ENCODE measurements at places on chromosomes 13 and 19.
A peak's percentile ranks its signal among the peaks of the same experiment; 100 is the strongest.

- no peak for DNase-seq
These were observed 776 bp upstream of the NCLN start for GRCh38 chr19:3184847-3185460.

GRCh38 chr13:55617241-55617640 is 1523.5 kb upstream of the PRR20A start:
- no peak for DNase-seq

GRCh38 chr19:55368701-55369563 is 1.3 kb downstream of the IL11 start:
- peak; percentile 33 for DNase-seq

DNA sequence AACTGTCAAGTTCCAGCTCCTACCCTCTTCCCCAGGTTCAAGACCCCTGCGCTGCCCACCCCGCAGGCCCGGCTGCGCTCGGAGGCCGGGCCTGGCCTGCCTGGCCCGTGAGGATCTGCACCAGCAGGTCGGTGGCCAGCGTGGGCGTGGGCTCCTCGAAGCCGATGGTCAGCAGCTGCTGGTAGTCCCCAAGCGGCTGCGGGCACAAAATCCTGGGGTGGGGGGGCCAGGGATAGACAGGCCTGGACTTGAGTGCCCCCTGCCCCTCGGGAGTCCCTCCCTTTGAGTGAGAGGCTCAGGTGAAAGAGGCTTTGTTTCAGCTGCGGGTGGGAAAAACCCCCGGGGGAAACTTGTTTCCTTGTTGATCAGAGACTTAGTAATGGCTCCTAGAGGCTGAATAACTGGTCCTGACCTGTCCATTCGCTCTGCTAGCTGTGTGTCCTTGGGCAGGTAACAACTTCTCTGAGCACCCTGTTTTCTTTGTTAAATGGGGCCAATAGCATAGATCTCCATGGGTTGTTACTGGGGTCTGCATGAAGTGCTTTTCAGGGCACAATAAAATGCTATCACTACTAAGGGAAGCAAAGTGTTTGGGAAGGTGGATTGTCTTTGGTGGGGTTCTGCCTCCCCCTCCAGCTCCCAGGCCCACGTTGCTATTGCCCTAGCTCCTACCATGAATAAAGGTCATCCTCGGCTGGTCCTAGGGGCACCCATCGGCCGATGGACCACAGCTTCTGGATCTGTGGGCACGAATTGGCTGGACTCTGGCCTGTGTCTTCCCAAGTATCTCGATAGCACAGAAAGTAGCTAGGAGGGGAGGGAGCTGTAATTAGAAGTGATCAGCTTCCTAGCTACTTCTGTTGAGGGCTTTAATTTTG is 3.5 kb downstream of the C19orf67 start:
- peak; percentile 30 for DNase-seq

GRCh38 chr19:28956961-28957360 is 256.0 kb downstream of the UQCRFS1 start:
- DNase-seq = no peak

- no peak for DNase-seq
These were observed 11.9 kb downstream of the CILP2 start for GRCh38 chr19:19549804-19550464.

DNA sequence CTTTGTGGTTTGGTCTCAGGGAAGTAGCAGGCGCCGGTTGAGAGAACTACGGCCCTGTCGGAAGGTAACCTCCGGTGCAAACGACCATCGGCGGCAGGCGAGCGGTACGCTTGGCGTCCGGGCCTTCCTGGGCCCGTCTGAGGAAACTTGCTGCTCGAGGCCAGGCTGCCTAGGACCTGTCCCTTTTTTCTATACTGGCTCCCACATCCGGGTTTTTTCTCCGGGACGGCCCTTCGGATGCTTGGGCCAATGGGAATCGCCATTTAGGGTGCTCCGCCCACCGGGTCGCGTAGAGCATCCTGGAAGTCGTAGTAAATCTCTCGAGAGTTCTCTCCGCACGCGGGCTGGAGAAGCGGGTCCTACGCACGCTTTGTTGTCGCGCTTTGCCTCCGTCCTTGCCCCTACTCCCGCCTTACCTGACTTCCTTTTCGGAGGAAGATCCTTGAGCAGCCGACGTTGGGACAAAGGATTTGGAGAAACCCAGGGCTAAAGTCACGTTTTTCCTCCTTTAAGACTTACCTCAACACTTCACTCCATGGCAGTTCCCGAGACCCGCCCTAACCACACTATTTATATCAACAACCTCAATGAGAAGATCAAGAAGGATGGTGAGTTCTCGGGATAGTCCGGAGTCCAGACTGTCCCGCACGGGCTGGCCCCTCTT is at the start of gene SNRPA:
SNRPA (plus strand) TSS at position 330 of the 664 bp plus-strand sequence; CDS start at position 536, 206 bp downstream.
- peak; percentile 97 for DNase-seq

- peak; percentile 90 for DNase-seq
These were observed at the start of gene RB1 for GRCh38 chr13:48303359-48304142. TSS of gene RB1 (plus strand) at chr13:48303751. CDS start at chr13:48303913, 162 bp downstream.

DNA sequence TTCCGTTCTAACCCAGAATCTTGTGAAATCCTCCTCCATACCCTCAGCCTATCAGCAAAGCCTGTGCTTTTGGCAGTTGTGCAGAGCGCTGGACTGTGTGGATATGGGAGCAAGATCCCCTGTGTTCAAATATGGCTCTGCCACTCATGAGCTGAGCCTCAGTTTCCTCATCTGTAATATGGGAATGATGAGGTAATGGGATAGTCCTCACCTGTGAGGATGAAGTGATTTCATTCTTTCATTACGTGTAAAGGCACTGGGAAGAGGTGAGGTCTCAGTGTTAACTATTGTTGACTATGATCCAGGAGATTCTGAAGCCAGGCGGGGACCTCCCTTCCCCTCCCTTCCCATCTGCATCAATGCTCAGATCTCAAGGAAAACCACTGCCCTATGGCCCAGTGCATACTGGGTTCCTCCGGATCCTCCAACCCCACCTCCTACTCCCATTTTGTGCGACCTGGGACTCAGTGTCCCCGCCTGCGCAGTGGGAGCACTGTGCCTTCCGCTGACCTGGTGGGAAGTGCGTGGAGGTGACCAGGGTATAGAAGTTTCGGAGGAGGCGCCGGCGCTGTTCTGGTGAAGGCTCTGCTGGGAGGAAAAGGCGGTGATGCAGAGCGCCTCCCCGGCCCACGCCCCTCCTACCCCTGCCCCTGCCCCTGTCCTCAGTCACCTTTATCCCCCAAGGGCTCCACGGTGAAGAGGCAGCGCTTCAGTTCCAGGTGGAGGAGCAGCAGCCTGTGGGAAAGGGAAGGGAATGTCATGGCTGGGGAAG is 5.0 kb downstream of the FUZ start:
- no peak for DNase-seq

DNA sequence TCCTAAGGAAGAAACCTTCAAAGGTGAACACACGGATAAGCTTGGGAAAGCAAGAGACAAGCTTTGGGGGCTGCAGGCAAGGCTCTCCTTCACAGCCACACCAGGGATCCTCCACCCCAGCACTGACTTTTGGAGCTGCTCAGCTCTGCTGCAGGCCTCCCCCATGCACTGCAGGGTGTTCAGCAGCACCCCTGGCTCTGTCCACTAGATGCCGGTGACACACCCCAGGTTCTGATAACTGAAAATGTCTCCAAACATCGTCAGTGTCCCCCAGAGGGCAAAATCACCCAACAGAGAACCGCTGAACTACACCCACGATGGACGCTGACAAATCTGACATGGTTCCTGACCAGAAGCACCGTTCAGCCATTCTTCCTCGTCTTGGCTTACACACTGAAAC is 90.5 kb downstream of the STK24 start:
- no peak for DNase-seq

DNA sequence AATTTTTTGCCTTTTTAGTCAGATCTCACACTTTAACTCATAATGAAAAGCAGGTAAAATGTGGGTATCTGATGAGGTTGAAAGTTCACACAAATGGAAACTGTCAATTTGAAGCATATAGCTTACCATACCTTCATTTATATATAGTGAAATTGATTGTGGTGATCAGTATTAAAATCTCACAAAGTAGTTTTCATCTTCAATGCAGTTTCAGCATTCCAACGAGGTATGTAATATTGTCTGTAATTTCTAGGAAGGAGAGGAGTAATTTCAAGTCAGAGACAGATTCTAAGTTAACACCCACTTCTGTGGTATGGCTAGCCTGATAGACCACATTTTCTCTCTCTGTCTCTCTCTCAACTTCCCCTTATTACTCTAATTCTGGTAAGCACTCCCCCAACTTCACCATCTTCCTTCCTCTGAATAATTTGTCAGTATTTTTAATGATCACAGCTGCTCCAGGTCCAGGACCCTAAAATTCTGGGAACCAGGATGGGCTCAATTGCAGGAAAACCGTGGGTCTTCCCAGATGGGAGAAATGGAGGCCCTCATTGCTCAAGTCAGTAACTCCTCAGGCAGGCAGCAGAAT is 455.7 kb downstream of the FGF9 start:
- no peak for DNase-seq

DNA sequence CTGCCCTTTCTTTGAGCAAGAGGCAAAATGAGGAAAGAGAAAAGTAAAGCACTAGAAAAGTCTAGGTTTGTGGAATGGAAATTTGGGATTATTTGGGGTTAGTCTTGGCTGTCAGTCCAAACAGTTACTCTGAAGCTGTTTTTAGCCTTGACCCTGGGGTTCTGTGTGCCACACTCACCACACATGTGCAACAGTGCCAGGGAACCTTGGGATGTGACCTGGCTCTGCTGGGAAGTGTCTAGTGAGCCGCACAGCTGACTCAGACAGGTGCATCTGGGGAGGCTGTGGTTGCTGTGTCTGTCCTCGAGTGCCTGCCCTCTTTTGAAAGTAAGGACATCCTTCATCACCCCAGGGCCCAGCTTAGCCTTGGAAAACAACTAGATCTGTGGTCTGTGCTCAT is 15.8 kb downstream of the MICOS13 start:
- no peak for DNase-seq

- DNase-seq = peak; percentile 55
These were observed 16.1 kb upstream of the MADCAM1 start for GRCh38 chr19:480016-480855.

- DNase-seq = no peak
These were observed 38.5 kb downstream of the DPRX start for GRCh38 chr19:53670345-53670744.

GRCh38 chr19:18650468-18651041 is 13.7 kb downstream of the KLHL26 start:
- peak; percentile 84 for DNase-seq

DNA sequence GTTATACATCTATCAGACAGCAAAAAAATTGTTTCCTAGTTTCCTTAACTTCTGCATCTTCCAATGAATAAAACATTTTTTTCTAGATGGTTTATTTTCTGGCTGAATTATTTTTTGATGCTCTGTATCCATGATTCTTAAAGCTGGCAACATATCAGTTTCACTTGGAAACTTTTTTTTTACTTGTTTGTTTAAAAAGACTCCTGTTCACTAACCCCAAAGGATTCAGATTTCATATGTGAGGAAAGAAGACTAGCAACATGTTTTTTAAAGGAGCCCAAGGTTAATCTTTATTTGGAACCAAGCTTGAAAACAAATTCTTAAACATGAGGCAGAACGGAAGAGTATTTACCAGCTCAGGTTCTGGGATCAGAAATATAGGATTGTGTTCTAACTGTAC is 632.3 kb downstream of the SLITRK6 start:
- DNase-seq = no peak

GRCh38 chr19:19751846-19752245 is 18.9 kb upstream of the ZNF14 start:
- no peak for DNase-seq

- no peak for DNase-seq
These were observed 172.5 kb upstream of the MIR17HG start for GRCh38 chr13:91174886-91175501.

DNA sequence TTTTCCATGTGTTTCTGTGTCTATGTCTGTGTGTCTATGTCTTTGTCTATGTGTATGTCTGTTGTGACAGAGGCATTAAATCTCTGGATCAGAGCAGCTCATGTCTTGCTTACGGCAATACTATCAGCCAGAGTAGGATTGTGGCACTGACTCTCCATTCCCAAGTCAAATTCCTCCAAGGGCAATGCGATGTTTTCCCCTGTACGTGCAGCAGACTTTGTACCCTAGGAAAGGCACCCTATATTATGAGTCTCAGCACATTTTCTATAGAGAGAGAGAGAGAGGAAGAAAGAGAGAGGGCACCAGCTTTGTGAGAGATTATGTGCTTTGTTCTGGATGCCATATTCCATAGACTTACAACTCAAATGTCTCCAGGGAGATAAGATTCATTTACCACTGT is 11.1 kb downstream of the CYP4F3 start:
- no peak for DNase-seq

GRCh38 chr13:26531742-26532141 is 25.7 kb upstream of the WASF3 start:
- DNase-seq = no peak

DNA sequence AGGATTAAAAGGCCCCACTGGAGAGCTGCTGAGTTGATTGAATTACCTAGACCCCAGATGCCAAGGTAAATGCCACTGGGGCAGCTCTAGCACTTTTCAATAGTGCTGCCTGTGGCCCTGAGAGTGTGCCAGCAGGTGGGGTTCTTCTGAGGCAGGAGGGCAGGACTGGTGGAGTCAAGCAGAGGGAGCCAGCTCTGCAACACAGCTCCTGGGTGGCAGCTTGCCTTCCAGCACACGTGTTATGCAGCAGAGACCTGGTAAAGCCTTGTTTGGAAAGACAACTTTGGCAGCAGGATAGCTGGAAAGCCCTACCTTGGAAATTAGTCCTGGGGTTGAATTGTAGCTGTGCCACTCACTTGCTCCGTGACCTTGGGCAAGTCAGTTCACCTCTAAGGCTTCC is 306.6 kb downstream of the ATP8A2 start:
- DNase-seq = no peak

DNA sequence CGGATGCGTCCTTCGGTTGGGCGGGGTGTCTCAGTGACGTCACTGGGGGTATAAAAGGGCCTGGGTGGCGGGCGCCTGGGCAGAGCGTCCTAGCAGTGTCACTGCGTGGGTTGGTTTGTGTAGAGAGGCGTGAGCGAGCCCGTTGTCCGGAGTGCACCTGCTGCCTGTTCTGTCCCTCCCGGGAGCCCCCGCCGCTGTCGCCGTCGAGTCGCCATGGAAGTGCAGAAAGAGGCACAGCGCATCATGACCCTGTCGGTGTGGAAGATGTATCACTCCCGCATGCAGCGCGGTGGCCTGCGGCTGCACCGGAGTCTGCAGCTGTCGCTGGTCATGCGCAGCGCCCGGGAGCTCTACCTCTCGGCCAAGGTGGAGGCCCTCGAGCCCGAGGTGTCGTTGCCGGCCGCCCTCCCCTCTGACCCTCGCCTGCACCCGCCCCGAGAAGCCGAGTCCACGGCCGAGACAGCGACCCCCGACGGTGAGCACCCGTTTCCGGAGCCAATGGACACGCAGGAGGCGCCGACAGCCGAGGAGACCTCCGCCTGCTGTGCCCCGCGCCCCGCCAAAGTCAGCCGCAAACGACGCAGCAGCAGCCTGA is 2.9 kb downstream of the IER2 start:
- DNase-seq = peak; percentile 92

- peak; percentile 27 for DNase-seq
These were observed 11.7 kb downstream of the PRR36 start for GRCh38 chr19:7862413-7862951.

- DNase-seq = peak; percentile 87
These were observed 4.2 kb downstream of the TMEM259 start for GRCh38 chr19:1016647-1017114.
